Activated CD4-positive, alpha-beta T cell treated with anti-CD3 and anti-CD28 coated beads, Interleukin-2, amount 50 U/mL, for 1 hour (primary cell): ENCODE measurements at places on chromosomes 6 and 20.

- DNase-seq, result no peak
Observed at GRCh38 chr6:27720607-27721580, 191.3 kb downstream of the OR2B2 start.

GRCh38 chr6:148495029-148495428 is 152.4 kb downstream of the SASH1 start:
- DNase-seq, result no peak

- no peak for DNase-seq
Observed at GRCh38 chr6:167394339-167394738, 69.5 kb downstream of the TTLL2 start.

DNA sequence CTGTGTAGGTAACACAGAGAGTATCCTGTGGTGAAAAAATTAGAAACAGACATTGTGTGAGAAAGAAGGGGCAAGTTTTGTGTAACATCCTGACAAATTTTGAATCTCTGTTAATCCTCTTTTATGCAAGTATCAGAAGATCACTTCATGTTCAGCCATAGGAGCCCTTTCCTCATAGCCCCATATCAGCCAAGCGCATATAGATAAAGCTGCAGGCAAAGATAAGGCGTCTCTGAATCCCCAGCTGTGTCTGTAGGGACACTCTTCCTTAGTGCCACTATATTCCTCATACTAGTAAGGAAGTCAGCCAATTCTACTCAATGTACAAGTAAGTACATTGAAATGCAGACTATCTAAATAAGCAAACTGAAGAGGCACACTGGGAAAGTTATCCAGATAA is 22.3 kb downstream of the HTR1E start:
- DNase-seq, result no peak

DNA sequence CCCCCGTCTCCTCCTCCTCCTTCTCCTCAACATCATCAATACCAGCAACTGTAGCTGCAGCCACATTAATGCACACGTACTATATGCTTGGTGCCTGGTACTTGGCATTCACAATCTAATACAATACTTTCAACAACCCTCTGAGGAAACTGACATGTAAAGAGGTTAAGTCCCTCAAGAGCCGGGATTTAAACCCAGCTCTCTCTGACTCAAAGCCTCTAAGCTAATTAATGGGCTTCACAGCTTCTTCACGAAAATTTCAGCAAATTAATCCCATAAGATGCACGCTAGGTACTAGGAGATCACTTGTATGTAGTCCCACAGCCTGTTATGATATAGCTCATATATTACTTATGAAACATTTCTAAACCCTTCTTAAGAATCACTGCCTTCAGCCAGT is 73.1 kb upstream of the IPCEF1 start:
- DNase-seq, result no peak

DNA sequence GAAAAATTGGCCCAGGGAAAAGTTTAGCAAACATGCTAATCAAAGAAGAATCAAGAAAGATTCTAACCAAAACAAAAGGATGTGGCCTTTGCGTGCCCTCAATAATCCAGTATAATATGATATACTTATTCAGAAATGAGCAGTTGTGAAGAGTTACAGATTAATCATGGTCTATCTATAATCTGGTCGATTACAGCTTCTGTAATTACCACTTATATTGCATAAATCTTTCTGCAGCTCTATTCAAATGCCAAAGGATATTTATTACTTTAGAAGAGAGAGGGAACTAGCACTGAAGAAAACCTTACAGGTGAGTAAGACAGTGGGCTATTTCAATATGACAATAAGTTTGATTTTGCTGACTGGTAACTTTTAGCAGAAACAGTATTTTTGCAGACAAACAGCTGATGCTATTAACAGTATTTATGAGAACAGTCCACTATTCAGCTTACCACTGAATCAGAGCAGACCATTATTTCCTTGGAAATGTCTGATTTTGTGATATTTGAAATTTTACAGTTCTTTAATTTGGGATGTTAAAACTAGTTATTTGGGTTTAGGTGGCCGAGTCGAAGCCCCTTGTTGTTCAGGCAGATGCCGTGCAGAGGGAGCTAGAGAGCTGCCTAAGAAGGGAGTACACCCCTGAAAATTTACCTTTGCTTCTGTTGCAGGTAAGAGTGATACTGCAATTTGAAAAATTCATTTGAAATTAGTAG is 92.2 kb downstream of the CEP57L1 start:
- DNase-seq, result peak; percentile 64

- peak; percentile 11 for DNase-seq
Observed at GRCh38 chr6:130513770-130514169, 148.0 kb downstream of the TMEM200A start.

DNA sequence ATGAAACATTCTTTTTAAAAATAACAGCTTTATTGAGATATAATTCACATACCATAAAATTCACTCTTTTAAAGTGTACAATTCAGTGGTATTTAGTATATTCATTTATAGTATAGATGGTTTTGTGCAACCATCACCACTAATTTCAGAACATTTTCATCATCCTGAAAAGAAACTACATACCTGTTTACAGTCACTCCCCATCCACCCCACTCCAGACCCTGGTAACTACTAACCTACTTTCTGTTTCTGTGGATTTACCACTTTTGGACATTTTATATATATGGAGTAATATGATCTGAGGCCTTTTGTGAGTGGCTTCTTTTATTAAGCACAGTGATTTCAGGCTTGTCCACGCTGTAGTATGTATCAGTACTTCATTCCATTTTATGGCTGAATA is 2.5 kb upstream of the TMEM217 start:
- DNase-seq, result no peak

GRCh38 chr20:57291003-57291402 is 24.6 kb upstream of the BMP7 start:
- no peak for DNase-seq

DNA sequence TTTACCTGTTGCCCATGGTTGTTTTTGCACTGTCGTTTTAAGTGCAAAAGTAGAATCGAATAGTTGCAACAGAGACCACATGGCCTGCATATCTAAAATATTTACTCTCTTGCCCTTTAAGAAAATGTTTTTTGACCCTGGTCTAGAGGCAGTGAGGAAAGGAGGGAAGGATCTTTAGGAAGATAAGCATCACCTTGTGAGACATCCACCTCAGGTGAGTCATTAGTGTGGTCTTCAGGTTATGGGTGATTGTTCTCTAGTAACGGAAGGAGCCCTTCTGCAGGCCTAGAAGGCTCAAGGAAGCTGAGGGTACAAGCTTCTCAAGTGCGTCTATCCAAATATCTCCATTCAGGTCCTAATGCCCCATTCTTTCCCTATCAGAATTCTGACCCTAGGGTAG is 6.6 kb upstream of the RAB44 start:
- no peak for DNase-seq

- DNase-seq, result no peak
Observed at GRCh38 chr6:28980137-28980851, 24.8 kb downstream of the ZNF311 start.

DNA sequence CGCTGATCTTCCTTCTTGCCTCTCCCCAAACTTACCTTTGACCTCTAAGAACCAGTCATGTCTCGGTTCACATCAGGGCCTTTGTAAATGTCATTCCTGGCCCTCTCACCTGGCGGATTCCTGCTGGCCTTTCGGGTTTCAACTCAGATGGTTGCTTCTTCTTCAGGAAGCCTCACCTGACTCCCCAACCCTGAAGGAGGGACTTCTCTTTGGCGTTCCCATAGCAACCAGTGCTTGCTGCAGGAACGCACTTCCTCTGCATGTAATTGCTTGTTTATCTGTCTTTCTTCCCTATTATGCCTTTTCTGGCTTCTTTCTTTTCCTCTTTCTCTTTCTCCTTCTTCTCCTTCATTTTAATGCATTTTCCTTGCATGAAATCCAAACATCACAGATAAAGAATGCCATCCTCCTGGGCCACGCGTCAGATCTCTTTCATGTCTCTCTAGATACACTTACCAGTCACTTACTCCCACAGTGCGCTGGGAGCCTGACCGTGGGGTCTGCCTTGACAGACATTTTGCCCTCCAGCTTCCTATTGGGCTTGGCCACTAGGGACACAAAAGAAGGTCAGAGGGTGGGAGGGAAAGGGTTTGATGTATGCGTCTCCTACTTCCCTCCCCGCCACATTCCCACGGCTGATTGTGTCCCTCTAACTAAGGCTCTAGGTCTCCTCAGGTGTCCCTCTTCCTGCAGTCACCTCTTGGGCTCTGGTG is 295.7 kb upstream of the TSHZ2 start:
- no peak for DNase-seq

- peak; percentile 1 for DNase-seq
Observed at GRCh38 chr6:38012573-38012972, 193.0 kb downstream of the ZFAND3 start.

DNA sequence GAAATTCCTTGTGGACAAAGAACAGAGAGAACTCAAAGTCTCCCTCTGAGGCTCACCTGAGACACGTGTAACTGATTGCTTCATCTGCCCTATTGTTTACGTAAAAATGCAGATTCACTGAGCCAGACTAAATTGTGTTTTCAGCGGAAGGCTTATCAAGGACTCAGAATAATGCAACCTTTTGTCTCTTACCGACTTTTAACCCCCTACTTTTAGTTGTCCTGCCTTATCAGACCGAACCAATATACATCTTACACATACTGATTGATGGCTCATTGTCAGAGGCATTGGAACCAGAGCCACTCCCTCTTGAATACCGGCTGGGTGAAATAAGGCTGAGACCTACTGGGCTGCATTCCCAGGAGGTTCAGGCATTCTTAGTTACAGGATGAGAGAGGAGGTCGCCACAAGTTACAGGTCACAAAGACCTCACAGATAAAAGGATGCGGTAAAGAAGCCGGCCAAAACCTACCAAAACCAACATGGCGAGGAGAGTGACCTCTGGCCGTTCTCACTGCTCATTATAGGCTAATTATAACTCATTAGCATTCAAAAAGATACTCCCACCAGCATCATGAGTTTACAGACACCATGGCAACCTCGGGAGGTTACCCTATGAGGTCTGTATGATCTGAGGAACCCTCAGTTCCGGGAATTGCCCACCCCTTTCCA is 95.5 kb upstream of the ZNF184 start:
- DNase-seq, result no peak

DNA sequence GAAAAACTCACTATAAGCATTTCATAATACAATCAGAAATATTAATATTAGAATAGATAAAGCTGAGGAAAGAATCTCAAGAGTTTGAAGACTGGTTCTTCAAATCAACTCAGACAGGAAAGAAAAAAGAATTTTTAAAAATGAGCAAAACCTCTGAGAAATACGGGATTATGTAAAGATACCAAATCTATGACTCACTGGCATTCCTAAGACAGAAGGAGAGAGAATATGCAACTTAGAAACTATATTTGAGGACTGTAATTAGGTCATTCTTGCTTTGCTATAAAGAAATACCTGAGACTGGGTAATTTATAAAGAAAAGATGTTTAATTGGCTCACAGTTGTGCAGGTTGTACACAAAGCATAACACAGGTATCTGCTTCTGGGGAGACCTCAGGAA is 665.1 kb downstream of the RNF144B start:
- DNase-seq, result no peak

DNA sequence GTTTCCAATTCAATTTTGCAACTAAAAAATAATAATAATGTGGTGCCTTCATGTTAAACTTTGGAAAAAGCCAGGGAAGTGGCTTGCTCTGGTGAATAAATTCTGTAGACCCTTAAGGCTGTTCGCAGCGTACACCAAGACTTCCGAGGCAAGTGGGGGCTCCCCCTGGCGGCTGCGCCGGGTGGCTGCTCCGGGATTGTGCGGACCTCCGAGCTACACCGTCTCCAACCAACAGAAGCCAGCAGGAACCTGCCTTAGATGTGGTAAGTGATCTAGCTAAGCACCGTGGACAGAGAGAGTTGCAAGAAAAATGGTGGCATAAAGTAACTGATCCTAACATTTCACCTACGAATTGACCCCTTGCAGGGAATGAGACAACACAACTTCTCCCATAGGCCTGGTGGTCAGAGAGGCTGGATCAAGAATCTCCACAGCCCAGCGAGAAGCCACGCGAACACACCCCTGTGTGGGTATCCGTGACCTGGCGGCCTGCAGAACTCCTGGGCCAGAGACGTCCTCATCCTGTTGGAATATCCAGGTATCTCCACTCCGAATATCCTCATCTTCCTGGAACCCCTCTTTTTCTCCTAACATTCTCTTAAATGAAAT is 69.6 kb downstream of the TBXT start:
- DNase-seq, result peak; percentile 52
